NCI-H748 treated with DMSO at 0.1 percent for 48 hours (cell line): ENCODE measurements at places on chromosomes 7 and 10.

DNA sequence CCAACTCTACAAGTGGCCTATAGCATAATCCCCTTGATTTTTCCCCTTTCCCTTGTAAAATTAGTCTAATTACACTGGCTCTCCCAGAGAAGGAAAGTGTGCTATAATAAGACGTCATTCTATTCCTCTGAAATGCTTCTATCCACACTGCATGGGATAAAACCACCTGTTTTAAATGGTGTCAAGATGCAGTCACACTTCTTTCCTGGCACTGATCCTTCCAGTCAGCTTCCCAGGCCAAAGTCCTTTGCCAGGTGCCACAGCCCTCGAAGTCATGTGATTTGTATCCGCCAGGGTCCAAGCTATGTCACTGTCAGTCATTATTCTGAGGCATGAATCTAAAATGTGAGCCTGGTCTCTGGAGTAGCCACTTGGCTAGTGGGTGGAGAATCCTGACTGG, 169.0 kb upstream of the KIAA1217 start:
- no peak for DNase-seq

GRCh38 chr7:5001911-5002310, 42.9 kb upstream of the MMD2 start:
- no peak for DNase-seq

DNA sequence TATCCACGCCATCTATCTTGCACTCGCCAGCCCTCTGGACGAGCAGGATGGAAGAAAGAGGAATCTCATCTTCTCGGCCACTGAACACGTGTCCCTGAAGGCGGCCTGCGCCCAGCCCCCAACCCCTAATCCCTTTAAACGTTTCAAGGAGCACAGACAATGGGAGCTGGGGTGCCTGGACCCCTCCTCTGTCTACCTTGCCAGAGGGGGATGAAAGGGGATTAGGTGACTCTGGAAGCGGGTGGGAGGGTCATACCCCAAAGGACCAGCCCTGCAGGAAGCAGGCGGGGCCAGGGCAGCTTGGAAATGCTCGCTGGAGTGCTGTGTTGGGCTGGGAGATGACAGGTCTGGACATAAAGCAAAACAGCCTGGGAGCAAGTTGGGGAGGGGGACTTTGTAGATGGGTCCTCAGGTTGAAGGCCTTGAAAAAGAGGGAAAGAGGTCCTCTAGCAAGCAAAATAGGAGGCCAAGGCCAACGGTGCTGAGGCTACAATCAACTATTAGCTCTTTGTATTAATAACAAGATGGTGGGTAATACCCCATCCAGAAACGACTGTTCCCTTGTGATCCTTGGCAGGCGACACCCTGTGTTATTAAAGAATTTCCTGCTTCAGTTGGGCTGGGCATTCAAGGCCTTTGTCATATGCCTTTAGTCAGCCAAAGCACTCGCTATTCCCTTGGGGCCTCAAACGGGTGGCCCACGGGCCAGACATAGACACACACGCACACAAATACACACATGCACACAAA, 126.5 kb upstream of the UNC5B start:
- no peak for DNase-seq

- no peak for DNase-seq
Measured at GRCh38 chr10:103448746-103449145, 3.4 kb downstream of the CALHM2 start.

DNA sequence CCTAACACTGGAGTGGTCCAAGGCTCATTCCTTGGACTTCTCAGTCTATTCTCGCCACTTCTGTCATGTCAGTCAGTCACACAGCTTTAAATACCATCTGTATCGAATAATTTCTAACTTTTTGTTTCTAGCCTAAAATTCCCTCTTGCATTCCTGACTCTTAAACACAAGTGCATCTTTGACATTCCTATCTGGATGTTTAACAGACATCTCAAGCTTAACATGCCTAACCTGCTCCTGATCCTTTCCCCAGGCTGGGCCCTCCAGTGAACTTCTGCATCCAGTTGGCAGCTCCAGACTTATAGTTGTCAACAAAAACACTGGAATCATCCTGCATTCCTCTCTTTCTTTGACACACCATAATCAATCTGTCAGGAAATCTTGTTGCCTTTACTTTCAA, 4.5 kb upstream of the ABCB4 start:
- no peak for DNase-seq

GRCh38 chr10:107727767-107728317, 563.3 kb upstream of the SORCS1 start:
- DNase-seq = peak; percentile 1

DNA sequence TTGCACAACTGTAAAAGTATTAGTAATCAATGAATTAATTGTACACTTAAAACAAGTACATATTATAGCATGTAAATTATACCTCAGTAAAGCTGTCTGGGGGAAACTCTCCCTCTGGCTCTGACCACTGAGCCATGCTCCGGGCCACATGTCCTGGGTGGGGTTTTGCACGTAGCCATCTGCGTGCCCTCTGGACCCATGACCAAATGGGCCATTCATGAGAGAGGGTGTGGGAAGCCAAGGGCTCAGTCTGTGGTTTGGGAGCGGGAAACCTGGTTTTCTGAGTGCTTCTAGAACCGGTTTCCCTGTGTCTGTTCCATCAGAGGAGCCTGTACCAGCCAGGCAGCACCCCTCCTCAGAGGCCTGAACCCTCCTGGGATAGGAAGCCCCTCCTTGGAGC, 143.2 kb downstream of the SH3PXD2A start:
- no peak for DNase-seq

DNA sequence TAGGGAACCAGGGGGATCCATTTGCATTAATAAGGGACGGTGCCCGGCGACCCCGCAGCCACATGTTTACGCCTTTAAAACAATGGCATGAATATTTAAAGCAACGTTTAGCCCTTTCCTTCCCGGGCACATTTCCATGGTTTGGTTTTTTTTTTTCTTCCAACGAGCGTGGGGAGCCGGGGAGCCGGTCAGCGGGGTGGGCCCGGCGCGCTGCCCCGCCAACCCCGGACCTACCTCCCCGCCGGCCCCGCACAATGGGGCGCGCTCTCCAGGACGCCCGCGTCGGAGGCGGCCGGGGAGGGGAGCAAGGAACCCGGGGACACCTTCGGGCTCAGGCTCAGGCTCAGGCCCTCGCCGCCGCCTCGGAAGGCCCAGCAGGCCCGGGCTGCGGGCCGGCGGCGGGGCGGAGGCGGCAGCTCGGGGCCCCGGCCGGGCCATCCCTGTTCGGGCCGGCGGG, 1.0 kb downstream of the SEPHS1 start:
- no peak for DNase-seq

- no peak for DNase-seq
Measured at GRCh38 chr10:5645944-5646617, 20.3 kb downstream of the ASB13 start.

- DNase-seq = no peak
Measured at GRCh38 chr7:106480616-106481031, 180.3 kb downstream of the CCDC71L start.

GRCh38 chr7:141946796-141947195, at the start of gene CLEC5A:
Gene CLEC5A, minus strand, starts transcription at chr7:141946974. Its CDS starts 682 bp downstream, at chr7:141946292.
- DNase-seq = no peak

DNA sequence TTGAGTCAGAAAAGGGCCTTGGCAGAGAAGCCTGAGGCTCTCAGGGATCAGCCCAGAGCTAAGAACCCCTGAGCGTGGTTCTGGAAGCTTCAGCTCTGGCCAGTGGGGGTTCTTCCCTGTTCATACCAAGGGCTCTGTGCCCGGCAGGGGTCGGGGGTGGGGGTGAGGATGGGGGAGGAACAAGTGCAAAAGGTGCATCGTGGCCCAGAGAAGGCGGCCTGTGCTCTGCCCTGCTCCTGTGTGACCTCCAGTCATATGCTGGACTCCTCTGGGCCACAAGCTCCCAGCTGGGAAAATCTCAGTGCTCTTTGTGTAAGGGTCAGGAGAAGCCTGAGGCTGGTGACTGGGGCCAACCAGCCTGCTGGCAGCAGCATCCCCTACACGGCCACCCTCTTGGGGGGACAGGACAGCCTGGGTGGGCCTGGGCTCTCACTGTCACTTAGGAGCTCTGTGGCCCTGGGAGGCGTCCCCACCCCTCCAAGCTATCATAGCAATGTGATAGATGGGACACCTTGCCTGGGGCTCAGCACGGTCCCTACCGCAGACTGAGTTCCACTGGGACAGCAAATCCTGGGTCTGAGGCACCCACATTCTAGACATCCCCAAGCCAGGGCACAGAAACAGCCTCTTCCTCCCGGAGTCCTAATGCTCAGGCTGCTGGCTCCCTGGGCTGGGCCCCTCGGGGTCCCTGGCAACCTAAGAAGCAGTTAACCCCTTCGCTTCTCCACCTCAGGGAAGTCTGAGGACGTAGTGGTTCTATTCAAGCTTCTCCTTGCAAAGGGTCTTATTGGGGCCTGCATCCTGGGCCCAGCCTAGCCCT, 2.5 kb downstream of the MMRN2 start:
- DNase-seq = no peak

GRCh38 chr10:70561070-70561469, 41.5 kb downstream of the PRF1 start:
- DNase-seq = no peak

DNA sequence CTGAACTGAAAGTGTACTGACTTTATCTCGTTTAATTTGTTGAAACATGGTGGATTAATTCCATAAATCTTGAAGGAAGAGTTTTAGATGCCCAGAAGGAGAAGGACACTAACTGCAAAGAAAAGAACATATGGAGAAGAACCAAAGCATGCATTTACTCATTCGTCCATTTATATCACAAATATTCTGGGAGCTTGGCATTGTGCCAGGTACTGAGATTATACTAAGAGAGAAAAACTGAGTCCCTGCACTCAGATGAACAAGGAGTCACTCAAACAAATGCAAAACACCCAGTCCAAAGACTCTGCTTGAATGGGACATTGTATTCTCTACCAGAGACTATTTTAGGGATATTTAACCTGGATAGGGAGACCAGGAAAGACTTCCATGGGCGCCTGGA, 588.0 kb upstream of the MGMT start:
- DNase-seq = no peak

GRCh38 chr7:54292171-54292925, 249.8 kb upstream of the VSTM2A start:
- DNase-seq = no peak

DNA sequence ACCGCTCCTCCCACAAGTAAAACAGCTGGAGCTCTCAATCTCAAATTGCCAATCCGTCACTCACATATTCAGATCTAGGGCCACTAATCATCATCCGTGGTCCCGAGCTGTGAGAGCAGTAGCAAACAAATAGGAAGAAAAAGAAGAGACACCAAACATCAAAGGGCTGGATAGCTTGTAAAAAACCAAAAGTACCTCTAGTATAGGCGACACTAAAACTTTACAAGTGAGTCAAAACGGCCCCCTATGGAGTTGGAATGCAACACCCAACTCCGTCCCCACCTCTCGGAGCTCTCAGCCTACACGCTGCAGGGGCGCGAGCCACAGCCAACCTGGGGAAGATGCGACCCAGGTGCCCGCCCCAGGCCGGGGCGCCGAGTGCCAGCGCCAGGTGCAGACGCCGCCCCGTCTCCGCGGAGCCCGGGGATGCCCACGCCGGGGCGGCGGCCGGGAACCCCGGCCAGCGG, 581 bp downstream of the FAM3C start:
- DNase-seq = peak; percentile 43

- no peak for DNase-seq
Measured at GRCh38 chr7:157784041-157784835, 447.4 kb downstream of the DNAJB6 start.

DNA sequence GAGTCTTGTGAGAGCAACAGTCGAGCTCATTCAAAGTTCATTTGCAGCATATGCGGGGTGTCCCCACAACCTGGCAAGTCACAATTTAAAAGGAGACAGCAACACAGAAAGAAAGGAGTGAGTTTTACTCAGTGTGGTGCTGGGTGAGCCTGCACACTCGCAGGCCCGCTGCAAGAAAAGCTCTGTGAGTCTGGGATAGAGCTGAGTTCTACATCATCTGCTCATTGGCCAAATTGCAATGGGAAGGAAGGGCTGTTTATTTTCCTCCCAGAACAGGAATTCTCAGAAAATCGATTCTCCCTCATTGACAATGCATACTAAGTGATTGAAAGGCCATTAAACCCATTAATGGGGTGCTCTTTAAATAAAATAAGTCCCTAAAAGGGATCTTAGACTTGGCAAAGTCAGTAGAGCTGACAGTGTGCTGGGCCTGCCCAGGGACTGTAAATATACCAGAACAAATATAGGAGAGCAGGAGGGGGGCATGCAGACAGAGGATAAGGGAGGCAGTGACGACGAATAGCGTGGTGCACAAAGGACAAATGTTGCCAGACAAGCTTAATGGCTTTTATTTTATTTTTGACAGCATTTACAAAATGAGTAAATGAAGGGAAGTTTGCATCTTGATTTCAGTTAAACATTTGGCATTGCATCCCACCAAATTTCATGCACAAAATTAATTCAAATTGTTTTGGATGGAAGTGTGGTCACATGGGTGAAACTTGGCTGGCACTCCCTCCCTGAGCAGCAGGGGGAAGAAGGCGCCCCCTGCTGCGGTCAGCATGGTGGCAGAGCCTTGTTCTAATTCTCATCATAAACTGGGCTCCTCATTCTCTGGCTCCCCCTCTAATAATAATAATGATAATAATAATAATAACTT, 215.7 kb downstream of the SNX10 start:
- DNase-seq = peak; percentile 71

GRCh38 chr7:2965301-2965700, 78.4 kb downstream of the CARD11 start:
- DNase-seq = no peak

- DNase-seq = no peak
Measured at GRCh38 chr7:129169171-129169671, 19.2 kb upstream of the SMO start.

DNA sequence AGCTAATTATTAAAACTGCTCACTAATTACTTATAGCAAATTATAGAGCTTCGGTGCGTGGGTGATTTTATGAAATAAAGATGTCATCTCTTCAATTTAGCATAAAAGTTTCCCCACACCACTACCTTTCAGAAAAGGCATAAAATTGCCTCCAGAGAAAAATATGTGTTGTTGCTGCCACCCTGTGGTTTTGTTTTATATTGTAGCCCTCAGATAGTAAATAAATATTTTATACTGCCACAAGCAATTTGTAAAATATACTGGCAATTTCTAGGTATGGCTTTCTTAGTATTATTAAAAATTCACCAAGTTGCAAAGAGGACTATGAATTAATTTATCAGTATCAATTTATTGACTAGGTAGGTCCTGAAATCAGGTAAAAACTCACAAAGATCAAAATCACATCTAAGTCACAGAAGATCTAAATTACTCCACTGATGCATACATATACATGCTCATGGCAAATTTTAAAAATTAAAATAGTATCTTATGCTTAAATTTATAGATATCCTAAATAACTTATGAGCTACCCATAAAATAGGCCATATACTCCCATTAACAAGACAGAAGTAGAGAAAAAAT, 26.5 kb downstream of the ASNS start:
- peak; percentile 26 for DNase-seq
